LoVo (cell line): ENCODE measurements at places on chromosomes 11 and 22.

- no peak for DNase-seq
Observed at GRCh38 chr11:134665571-134666270, 253.7 kb upstream of the B3GAT1 start.

DNA sequence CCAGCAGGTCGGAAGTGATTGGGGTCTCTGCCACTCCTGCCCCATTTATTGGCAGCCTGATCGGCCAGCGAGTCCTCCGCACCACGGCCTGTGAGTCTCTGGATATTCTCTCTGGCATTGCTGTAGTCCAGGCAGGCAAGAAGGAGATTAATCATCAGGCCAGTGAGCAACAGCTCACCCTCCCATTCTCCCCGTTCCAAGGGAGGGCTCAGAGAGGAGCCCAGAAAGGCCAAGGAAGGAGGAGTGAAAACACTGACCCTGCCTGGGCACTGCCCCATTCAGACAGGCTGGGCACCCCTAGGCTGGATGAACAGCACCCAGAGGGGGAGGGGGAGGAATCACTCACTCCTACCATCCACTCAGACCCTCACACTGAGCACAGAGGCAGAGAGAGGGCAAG, 3.1 kb downstream of the SAA2 start:
- no peak for DNase-seq

GRCh38 chr11:27700351-27701301, at the start of gene BDNF:
TSS of gene BDNF (minus strand) at chr11:27700455. CDS start at chr11:27658564, 41,891 bp downstream.
- peak; percentile 49 for DNase-seq

DNA sequence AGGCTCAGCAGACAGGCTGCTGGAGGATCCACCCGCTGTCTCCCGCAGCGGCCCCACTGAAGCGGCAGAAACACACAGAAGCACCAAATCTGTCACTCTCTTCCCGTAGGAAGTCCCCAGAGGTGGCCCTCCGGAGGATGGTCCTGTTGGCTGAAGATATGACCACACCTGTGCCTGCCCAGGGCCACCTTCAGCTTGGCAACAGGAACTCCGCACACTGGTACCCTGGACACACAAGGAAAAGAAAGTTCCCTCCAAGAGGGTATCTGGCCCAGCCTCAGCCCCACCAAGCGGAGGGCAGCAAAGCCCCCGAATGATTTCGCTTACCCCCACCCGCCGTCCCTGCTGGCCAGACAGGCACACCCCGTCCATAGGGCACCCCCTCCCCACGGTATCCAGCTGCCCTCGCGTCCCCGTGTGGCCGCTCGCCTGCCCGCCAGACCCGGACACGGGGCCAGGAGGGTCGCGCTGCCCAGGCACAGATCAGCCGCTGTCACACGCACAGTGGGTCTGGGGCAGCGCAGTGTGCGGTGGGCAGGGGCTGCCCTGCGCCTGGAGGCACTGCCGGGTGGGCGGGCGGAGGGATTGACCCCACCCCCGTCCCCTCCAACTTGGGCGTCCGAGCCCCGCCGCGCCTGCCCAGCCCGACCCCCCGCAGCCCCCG, 7.0 kb downstream of the RASSF7 start:
- no peak for DNase-seq

- DNase-seq: no peak
Observed at GRCh38 chr11:128727320-128727719, 33.4 kb downstream of the FLI1 start.

GRCh38 chr11:91800208-91800914, 424.3 kb upstream of the FAT3 start:
- DNase-seq: no peak

- DNase-seq: no peak
Observed at GRCh38 chr11:2386591-2386990, 9.5 kb downstream of the CD81 start.

GRCh38 chr22:46851941-46852340, 89.5 kb downstream of the TBC1D22A start:
- DNase-seq: no peak

DNA sequence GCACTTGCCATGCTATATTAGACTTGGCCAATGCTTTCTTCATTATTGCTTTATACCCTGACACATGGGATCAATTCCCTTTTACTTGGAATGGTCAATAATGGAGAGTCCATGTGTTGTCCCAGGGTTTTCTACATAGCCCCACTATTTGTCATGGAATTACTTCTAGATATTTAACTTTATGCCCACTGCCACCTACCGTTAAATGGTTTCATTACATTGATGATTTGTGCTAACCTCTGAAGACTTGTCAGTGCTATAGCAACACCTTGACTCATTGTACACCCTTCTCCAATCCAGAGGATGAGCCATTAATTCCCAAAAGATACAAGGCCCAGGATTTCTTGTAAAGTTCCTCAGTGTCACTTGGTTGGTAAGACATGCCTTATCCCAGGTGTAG, 31.4 kb upstream of the SLC22A25 start:
- no peak for DNase-seq
